ENCODE measurements at places on chromosomes 13 and 19.

DNA sequence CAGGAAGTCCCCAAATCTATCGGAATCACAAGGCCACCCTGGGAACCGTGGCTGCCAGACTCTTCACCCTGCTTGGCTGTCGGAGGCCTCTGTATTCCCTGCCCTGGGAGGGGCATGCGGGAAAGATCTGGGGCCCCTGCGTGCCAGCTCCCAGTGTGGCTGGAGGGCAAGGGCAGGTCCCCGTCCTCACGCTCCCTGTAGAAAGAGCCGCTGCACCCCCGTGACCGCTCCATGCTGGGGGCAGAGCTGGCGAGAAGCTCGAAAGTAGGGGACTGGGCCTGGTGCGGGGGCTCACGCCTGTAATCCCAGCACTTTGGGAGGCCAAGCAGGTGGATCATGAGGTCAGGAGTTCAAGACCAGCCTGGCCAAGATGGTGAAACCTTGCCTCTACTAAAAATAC, 208.4 kb upstream of the SOX1 start:
- DNase-seq = no peak

DNA sequence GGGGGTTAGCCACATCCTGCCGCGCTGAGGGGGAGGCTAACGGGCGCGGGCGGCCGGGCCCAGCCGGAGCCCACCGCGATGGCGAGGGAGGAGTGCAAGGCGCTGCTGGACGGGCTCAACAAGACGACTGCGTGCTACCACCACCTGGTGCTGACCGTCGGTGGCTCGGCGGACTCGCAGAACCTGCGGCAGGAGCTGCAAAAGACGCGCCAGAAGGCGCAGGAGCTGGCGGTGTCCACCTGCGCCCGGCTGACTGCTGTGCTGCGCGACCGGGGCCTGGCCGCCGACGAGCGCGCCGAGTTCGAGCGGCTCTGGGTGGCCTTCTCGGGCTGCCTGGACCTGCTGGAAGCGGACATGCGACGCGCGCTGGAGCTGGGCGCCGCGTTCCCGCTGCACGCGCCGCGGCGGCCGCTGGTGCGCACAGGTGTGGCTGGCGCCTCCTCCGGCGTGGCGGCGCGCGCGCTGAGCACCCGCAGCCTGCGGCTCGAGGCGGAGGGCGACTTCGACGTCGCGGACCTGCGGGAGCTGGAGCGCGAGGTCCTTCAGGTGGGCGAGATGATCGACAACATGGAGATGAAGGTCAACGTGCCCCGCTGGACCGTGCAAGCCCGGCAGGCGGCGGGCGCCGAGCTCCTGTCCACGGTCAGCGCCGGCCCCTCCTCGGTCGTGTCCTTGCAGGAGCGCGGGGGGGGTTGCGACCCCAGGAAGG, 692 bp downstream of the RGS9BP start:
- DNase-seq = no peak

GRCh38 chr19:7018828-7019227, 2.4 kb downstream of the MBD3L2B start:
- no peak for DNase-seq

DNA sequence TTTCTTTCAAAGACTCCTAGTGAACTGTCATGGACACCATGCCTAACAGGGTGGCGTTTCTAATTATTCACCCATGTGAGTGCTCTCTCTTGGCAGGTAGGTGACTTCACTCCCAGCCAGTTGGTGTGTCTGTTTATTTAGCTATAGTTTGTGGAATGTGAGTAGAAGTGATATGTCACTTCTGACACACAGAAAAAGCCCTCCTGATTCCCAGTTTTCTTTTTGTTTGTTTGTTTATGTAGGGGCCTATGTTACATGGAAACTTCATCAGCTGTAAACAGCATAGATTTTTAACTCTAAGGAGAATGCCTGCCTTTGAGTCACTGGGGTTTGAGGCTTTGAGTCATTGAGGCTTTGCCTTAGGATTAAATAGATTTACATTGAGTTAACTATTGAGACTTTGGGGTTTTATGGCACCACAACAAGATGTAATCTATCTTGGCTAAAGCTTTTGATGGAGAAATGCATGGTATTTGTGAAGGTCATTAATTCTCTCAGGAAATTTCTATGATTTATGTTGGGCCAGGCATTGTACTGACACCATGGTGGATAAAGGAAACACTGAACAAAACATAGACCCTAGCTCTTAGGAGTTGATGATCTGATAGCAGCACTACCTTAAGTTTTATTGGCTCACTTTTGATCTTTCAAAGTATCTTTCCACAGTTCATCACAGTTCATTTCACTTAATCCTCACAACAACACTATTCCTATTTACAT, 45.3 kb downstream of the UFM1 start:
- no peak for DNase-seq

DNA sequence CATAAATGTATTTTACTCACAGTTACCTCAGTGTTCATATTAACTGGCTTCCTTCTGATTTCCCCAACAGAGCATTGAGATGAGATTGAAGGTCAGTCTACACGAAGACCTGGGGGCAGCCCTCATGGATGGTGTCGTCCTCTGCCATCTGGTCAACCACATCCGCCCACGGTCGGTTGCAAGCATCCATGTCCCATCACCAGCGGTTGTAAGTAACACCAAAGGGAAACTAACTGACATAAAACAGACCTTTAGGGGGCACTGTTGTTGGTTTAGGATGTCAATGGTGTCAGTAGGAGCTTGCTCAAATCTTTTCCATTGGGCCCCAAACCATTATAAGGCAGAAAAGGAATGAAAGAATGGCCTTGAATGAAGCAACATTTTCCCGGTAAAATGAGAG, 68.2 kb downstream of the ESD start:
- DNase-seq = peak; percentile 36

DNA sequence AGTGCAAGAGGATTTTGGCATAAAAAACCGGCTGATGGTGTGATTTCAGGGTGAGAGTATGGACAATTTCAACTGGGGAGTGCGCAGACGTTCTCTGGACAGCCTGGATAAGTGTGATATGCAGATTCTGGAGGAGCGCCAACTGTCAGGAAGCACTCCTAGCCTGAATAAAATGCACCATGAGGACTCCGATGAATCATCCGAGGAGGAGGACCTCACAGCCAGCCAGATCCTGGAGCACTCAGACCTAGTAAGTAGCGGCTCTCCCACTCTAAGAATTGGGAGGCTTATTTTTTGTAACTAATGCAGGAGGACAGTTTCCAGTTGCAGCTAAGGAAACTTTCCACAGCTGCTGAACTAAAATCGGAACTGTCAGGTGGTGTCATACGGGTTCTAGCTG, 53.6 kb downstream of the ZAR1L start:
- no peak for DNase-seq

GRCh38 chr19:16860118-16860517, 28.7 kb upstream of the F2RL3 start:
- no peak for DNase-seq

- DNase-seq = peak; percentile 45
Measured at GRCh38 chr19:30666301-30666803, 294.2 kb downstream of the ZNF536 start.

GRCh38 chr19:1125601-1126467, 22.0 kb downstream of the GPX4 start:
- DNase-seq = no peak

DNA sequence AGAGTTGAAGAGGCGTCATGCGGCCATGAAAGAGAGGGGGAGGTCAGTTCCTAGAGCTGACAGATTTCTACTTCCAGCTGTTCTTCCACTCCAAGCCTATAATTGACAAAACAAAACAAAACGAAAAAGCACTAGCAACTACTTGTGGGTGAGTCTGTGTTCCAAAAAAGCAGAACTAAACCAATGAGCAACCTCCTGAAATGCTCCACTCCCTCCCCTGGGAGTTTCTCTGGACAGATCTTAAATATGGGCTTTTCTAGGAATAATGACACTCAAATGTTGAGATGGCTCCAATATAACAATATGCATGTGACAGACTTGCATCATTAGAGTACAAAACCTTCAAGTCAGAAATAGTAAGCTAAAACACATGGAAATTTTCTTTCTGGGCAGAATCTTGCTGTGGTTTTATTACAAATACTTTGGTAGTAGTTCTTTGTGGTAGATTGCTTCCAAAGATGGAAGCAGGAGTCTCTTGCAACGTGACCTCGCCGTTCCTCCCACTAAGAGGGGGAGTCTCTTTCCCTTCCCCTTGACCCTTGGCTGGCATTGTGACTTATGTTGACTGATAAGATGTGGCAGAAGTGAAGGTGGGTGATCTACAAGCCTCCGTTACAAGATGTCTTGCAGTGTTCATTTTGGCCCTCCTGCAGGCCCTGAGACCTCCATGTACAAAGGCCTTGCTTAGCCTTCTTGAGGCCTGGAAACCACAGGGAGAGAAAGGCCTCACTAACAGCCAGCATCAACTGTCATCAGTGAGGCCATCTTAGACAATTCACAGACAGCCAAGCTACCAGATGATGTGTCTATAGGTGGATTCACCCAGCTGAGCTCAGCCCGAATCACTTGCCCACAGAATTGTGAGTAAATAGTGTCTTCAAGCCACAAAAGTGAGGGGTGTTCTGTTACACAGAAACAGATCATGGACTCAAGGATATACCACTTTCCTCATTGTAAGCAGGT, 173.1 kb upstream of the RFC3 start:
- no peak for DNase-seq

DNA sequence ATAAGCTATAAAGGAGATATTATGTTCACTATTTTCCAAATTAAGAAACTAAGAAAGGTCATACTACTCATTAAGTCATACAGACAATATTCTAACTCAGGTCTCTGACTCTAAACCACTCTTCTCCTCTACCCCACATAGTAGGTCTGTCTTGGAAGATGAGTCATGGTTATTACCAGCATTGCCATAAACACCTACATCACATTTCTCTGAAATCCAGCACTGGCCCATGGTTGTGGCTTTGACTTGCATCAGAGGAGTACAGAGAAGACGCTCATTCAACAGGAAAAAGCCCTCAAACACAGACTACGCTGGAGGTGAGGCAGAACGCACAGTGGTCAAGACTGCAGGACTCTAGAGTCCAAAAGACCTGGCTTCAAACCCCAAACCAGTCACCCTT, 476.8 kb downstream of the COG6 start:
- DNase-seq = peak; percentile 74

GRCh38 chr13:103130146-103130545, 63.9 kb upstream of the SLC10A2 start:
- no peak for DNase-seq

- peak; percentile 70 for DNase-seq
Measured at GRCh38 chr19:18322318-18322758, 538 bp downstream of the LSM4 start.
